ENCODE measurements at places on chromosomes 4 and X. TPM values are rescaled to one million over a fixed set of nuclear protein-coding genes. Genes with fewer than 3 reads are reported as not detected.

NALF2 gene
- not detected for total RNA-seq

VCX gene
- not detected for total RNA-seq

PALLD gene
- 51.3 TPM for total RNA-seq

PITX2 gene
- total RNA-seq: not detected

POU4F2 gene
- not detected for total RNA-seq

CYLC1 gene
- not detected for total RNA-seq

FAM149A gene
- total RNA-seq: 0.86 TPM

BMX gene
- total RNA-seq: not detected

IQCM gene
- not detected for total RNA-seq

TLR6 gene
- 0.58 TPM for total RNA-seq

KLF8 gene
- 0.58 TPM for total RNA-seq

KLHL4 gene
- total RNA-seq: 3.4 TPM

LDB2 gene
- total RNA-seq: 12.4 TPM

FAM9B gene
- total RNA-seq: not detected

SYTL5 gene
- under 0.01 TPM for total RNA-seq

NCBP2L gene
- not detected for total RNA-seq

SGMS2 gene
- 39.8 TPM for total RNA-seq

All from myometrial cell (primary cell).